ENCODE measurements at places on chromosomes 12 and 14.

- no peak for DNase-seq
Measured at GRCh38 chr12:46446645-46447044, 74.1 kb upstream of the SLC38A2 start.

- DNase-seq: no peak
Measured at GRCh38 chr12:99722690-99723486, 75.3 kb downstream of the GARIN6 start.

DNA sequence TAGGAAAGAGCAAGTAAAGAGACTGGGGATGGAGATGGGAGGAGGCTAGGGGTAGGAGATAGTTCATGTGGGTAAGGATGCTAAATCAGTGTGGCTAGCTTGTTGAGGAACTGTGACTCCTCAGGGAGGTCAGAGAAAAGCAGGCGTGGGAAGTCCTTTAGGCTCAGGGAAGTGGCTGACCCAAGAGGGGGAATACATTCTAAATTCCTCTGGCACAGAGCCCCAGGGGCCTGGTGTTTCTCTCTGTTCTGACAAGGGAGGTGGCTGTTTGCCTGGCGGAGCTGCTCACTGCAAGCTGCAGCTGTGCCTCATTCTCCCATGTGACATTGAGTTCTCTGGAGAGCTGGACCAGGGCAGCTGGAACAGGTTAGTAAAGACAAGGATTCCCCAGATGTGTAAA is 152.2 kb upstream of the SLC38A2 start:
- DNase-seq: no peak

DNA sequence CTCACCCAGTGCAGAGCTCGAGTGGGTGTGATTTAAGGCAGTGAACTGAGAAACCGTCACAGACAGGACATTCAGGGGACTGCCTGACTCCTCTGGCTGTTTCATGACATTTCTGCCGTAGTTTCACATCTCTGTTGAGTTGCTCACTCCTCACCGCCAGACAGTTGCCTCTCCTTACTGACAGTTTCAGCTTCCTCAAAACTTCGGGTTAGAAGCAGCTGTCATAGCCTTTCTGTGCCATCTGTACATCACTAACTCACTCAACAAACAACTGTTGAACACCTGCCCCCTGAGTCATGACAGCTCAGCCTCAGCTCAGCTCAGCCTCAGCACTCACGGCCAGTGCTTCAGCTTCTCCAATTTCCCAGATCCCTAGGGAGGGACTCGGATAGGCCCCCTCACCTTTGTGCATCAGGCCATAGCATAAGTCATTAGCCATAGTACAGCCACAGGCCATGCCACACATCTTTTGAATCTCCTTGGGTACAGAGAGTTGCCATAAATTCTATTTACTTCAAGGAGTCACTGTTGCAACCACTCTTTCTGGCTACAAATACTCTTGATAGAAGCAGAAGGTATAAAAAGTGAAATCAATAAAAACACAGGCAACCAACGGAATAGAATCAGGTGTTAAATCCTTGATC is 6.2 kb upstream of the SLC15A4 start:
- peak; percentile 80 for DNase-seq

DNA sequence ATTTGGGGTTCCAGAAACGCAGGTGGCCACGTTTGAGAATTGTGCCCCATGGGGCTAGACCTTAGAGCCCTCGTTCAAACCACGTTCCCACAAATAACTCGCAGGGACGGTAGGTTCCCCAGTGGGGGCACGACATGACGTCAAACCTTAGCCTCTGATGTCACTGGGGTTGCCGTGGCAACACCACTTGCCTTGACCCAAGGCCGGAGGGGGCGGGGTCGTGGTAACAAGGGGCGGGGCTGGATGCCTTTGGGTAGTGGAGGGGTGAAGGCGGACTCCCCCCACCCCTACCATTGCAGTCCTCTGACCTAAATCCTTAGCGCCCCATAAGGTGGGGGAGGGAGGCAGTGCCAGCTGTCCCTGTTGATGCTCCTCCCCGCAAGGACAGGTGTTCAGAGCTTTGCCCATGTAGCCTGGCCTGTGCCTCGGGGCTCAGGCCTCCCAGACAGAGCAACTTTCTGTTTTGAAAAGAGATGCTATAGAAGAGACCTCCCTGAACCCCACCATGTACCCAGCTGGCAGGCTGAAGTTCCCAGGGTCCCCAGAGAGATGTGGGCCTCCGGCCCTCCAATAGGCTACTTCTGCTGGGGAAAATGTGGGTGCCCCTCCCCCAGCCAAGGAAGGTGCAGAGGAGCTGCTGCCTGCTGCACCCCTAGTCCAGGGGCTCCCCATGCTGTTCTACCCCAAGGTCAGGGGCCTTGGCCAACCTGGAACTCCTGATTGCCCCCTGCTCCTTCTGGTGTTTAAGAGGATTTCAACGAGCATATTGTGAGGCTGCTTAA is 1.9 kb downstream of the FAM222A start:
- DNase-seq: no peak

DNA sequence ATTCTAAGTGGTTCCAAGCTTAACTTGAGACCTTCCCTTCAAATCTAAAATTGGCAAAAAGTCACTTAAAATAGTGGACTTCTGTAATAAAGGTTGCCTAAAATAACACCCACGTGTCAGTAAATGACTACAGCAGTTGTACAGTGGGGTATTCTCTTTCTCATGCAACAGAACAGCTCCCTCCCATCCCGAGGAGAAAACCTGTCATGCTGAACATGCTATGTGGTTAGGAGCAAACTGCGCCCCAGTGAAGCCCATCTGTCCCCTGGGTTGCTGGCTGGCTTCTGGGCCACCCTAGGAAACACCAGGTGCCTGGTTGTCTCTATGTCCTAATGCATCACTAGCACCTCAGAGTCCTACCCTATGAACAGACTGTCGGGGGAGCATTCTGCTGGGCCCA is 2.7 kb downstream of the BTBD6 start:
- DNase-seq: no peak

GRCh38 chr12:95784915-95785314 is 5.6 kb downstream of the NTN4 start:
- DNase-seq: no peak

GRCh38 chr12:22408610-22409376 is 74.3 kb upstream of the ST8SIA1 start:
- no peak for DNase-seq

GRCh38 chr14:91158091-91158790 is 44.4 kb downstream of the DGLUCY start:
- no peak for DNase-seq

Measured in GM20000 (cell line).